ENCODE measurements at places on chromosomes 16 and 17. TPM values are rescaled to one million over a fixed set of nuclear protein-coding genes. Genes with fewer than 3 reads are reported as not detected.

GRCh38 chr16:51657848-51658247 lies 506.8 kb upstream of the SALL1 start:
- H3K4me3 ChIP-seq: no peak overlapping the region
- no peaks in the 10 kb centered on the region for H3K4me1 ChIP-seq
- no peak for DNase-seq
- H3K27me3 ChIP-seq: no peaks in the 10 kb centered on the region

DNA sequence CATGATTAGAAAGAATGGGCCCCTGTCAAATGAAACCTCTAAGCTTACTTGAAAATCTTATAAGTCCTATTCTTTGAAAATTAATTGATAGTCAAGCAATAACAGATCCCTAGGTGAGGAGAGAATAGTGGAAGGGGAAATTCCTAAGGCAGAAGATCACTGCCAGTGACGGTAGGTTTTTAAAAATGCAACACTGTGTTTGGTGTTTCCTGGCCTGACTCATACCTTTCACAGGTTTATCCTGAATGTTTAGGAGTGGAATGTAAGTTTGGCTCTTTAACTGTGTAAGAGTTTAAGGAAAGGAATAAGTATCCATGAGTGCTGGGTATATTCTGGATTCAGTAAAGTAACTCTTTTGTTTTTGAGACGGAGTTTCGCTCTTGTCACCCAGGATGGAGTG lies 23.8 kb downstream of the HAPSTR1 start:
- peaks cover 6% of the 10 kb centered on the region for H3K36me3 ChIP-seq
- H3K4me3 ChIP-seq: no peak overlapping the region
- H3K4me1 ChIP-seq: peaks cover 8% of the 10 kb centered on the region
- no peaks in the 10 kb centered on the region for H3K27me3 ChIP-seq

The KIFC3 gene
- total RNA-seq: 109 TPM

The CBFA2T3 gene
- 8.0 TPM for total RNA-seq

DNA sequence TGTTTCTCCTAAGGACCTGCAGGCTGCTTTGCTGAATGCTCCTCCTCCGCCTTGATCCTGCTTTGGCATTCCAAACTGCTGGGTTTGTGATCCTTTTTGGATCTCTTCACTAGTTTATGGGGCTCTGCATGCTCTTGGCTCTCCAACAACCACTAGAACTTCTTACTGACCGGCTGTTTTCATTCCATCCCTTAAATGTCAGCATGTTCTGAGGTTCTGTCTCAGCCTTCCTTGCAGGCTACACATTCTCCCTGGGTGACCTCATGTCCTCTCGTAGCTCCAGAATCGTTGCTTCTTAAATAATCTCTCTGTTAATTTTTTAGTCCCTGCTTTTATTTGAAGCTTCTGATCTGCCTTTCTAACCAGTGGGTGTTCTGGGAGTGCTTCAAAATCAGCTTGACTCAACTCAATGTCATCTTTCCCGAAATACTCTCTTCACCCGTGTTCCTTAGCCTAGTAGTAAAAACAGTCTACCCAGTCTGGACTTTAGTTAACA lies 119.0 kb upstream of the HS3ST2 start:
- H3K4me1 ChIP-seq: no peaks in the 10 kb centered on the region
- H3K27me3 ChIP-seq: no peaks in the 10 kb centered on the region
- no peak for DNase-seq
- H3K36me3 ChIP-seq: no peaks in the 10 kb centered on the region

DNA sequence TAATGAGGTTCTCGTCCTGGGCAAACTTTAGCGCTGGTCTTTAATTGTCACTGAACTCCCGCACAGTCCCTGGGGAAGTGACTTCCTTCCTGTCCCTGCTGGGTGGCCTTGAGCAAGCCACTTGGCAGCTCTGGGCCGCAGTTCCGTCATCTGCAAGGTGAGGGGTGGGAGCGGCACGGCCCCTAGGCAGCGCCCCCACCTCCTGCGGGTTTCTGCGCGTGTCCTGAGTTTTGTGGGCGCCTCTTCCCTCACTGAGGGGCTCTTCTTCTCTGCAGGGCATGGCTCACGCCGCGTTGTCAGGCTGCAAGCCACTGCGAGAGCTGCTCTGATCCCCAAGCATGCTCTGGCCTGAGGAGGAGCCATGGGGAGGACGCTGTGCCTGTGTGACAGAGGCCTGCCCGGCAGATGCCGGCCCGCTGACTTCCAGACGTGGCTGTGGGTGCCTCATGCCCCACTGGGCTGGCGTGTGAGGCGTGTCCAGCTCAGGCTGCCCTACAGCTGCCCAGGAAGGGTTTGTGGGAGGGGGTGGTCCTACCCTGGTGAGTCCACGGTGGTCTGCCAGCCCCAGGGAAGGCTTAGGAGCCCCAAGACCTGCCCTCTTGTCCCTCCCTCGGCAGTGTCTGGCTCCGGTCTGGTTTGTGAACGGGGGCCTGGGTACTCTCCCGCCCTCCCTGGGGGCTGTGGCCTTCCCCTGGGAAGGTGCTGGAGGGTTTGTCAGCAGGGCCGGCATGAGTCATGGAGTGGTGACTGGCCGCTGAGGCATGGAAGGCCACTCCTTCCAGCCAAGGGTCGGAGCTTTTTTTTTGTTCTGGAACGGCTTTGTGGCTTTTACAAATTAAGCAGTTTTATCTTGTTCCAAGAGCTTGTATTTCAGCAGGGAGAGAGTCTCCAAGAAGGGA lies 182.0 kb downstream of the SEC14L1 start:
- no peaks in the 10 kb centered on the region for H3K27me3 ChIP-seq
- H3K4me1 ChIP-seq: peaks cover 26% of the 10 kb centered on the region
- peak overlapping the region; percentile 96 for H3K27ac ChIP-seq

The OR1A2 gene
- total RNA-seq: not detected

GRCh38 chr16:48613061-48613957 lies 3.3 kb upstream of the N4BP1 start:
- no peaks in the 10 kb centered on the region for H3K36me3 ChIP-seq
- no peak overlapping the region for H3K27ac ChIP-seq
- no peaks in the 10 kb centered on the region for H3K27me3 ChIP-seq
- no peak for DNase-seq
- H3K4me1 ChIP-seq: no peaks in the 10 kb centered on the region

The GPR139 gene
- total RNA-seq: not detected

- no peak overlapping the region for H3K27ac ChIP-seq
- no peak overlapping the region for H3K4me3 ChIP-seq
- no peaks in the 10 kb centered on the region for H3K27me3 ChIP-seq
- no peak for DNase-seq
- no peaks in the 10 kb centered on the region for H3K36me3 ChIP-seq
These were observed 118.8 kb downstream of the ITFG1 start for GRCh38 chr16:47342055-47342454.

- no peak overlapping the region for H3K27ac ChIP-seq
- H3K27me3 ChIP-seq: no peaks in the 10 kb centered on the region
- no peaks in the 10 kb centered on the region for H3K4me1 ChIP-seq
- no peak overlapping the region for H3K4me3 ChIP-seq
- no peak for DNase-seq
These were observed 211.3 kb downstream of the CA10 start for GRCh38 chr17:51947160-51947735.

DNA sequence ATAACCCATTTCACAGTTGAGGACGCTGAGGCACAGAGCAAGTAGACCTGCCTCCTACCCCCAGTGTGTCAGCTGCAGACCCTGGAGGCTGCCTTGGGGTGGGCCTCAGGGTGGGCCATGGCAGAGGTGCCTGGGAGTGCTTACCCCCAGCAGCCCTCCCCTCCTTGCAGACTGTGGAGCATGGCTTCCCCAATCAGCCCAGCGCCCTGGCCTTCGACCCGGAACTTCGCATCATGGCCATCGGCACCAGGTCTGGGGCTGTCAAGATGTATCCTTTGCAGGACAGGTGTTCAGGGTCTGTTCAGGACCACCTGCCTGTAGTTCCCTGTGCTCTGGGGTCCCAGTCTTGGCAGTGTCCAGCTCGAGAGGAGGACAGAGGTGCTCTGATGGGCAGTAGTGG lies 4.3 kb downstream of the LLGL1 start:
- no peak for DNase-seq
- H3K4me3 ChIP-seq: no peak overlapping the region
- H3K36me3 ChIP-seq: no peaks in the 10 kb centered on the region
- H3K27me3 ChIP-seq: no peaks in the 10 kb centered on the region
- no peak overlapping the region for H3K27ac ChIP-seq
- peaks cover 6% of the 10 kb centered on the region for H3K4me1 ChIP-seq

The ARHGDIG gene
- total RNA-seq: 0.88 TPM

GRCh38 chr16:49773534-49774475 lies 82.1 kb downstream of the ZNF423 start:
- no peaks in the 10 kb centered on the region for H3K27me3 ChIP-seq
- H3K4me1 ChIP-seq: peaks cover 15% of the 10 kb centered on the region
- no peaks in the 10 kb centered on the region for H3K36me3 ChIP-seq
- peak; percentile 46 for DNase-seq

The SRL gene
- 3.3 TPM for total RNA-seq

DNA sequence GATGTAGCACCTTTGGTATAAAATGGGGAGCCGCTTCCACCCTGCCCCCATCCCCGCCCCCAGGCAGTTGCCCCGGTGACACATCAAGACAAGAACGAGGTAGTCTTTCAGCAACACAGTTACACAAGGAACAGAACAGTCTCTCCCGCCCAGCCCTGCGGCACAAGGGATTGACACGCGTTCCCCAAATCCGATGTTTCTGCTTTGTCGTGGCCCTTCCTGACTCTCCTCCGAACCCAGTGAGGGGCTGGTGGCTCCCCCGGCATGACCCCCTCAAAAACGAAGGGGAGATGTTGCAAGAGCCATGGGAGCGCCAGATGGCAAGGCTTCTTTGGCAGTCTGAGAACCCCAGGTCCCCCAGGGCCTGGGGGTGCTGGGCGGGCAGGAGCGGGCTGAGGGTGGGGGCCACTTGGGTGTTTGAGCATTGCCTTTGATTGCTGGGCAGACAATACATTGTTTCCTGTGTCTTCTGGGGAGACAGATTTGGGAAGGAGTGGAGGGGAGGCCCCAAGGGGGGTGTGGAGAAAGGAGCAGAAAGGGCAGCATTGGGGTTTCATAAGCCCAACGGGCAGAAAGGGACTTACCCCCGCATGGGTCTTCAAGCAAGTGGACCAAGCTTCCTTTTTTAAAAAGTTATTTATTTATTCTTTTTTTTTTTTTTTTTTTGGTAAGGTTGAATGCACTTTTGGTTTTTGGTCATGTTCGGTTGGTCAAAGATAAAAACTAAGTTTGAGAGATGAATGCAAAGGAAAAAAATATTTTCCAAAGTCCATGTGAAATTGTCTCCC lies 16.6 kb downstream of the COL1A1 start:
- no peak overlapping the region for H3K27ac ChIP-seq
- H3K36me3 ChIP-seq: no peaks in the 10 kb centered on the region
- H3K27me3 ChIP-seq: no peaks in the 10 kb centered on the region
- DNase-seq: no peak
- no peak overlapping the region for H3K4me3 ChIP-seq
- no peaks in the 10 kb centered on the region for H3K4me1 ChIP-seq

- DNase-seq: peak; percentile 19
- peak overlapping the region; percentile 72 for H3K4me3 ChIP-seq
- no peaks in the 10 kb centered on the region for H3K36me3 ChIP-seq
- no peaks in the 10 kb centered on the region for H3K27me3 ChIP-seq
These were observed 590 bp downstream of the TMEM219 start for GRCh38 chr16:29962344-29962994.

The ABCA5 gene
- total RNA-seq: 25.1 TPM

DNA sequence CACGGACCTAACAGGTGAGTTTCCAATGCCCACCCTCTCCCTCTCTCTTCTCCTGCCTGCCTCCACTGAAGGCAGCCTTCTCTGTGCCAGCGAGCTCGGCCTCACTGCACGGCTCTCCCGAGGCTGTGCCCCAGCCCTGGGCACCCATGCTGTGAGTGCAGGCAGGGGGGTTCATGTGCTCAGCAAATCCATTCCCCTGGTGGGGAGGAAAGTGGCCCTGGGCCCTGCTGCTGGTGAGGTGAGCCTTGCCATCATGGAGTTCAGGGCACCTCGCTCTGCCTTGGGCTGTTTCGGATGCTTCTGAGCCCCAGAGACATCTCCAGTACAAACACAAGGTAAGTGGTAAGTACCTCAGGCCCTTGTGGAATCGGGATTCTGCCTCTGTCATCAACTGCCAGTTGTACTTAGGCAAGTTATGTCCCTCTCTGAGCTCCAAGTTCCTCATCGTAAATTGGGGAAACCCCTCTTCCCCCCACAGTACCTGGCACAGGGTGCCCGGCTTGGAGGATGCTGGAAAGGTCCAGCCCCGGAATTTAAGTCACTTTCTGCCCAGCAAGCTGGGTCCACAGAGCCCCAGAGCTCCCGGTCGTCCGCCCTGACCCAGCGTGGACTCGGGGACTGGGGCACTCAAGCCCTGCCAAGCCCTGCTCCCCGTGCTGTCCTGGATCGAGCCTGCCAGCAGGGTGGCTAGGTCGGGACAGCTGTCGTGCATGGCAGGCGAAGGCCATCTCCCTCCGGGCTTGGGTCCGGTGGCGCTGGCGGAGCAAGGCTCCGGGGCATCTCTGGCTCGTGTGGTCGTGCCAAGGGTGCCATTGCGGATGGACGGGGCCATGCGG lies 684 bp upstream of the NUDT16L1 start:
- DNase-seq: no peak
- H3K4me1 ChIP-seq: peaks cover 34% of the 10 kb centered on the region
- peak overlapping the region; percentile 51 for H3K27ac ChIP-seq
- H3K27me3 ChIP-seq: no peaks in the 10 kb centered on the region

DNA sequence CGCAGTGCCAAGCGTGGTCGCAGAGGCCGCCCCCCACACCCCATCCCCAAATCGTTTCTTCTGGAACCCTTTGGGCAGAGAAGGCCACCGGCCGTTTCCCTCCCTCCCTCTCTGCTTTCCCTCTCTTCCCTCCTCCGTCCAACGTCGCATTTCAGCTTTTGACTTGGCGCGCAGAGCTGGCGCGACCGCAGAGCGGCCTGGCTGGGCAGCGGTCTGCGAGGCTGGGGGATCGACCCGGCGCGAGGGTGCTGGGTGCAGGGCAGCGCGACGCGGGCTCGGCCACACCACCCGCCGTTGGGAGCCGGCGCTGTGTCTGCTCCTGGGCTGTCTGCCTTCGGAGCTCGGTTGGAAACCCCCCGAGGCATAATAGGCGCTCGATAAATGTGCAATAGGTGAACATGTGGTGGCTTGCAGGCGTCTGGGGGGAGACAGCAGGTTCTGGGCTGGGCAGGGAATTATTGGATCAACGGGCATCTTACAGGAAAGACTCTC lies 2.8 kb upstream of the NTN3 start:
- no peaks in the 10 kb centered on the region for H3K27me3 ChIP-seq
- no peaks in the 10 kb centered on the region for H3K36me3 ChIP-seq
- H3K4me1 ChIP-seq: no peaks in the 10 kb centered on the region

- H3K4me3 ChIP-seq: no peak overlapping the region
- no peak for DNase-seq
- no peaks in the 10 kb centered on the region for H3K27me3 ChIP-seq
- no peaks in the 10 kb centered on the region for H3K4me1 ChIP-seq
- no peak overlapping the region for H3K27ac ChIP-seq
These were observed 590.6 kb upstream of the SOX9 start for GRCh38 chr17:71530248-71530647.

The SEPTIN1 gene
- 12.8 TPM for total RNA-seq

DNA sequence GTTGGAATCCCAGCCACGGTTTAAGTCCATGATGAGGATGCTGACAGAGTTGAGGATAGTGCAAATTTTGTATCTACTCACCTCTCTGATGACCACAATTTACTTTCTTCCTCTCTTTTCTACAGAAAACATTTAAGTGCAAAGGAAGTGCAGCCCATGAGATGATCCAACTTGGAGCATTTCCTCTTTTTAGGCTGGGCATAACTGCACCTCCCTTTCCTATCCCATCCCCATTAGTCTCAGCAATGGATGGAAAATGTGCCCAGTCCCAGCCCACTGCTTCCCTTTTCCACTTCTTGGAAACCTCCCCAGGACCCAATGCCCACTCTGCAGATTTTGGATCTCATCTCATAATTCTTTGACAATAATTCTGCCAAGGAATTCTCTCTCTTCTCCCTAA lies 16.6 kb upstream of the CCL8 start:
- DNase-seq: no peak
- H3K27me3 ChIP-seq: no peaks in the 10 kb centered on the region
- H3K27ac ChIP-seq: no peak overlapping the region
- H3K36me3 ChIP-seq: no peaks in the 10 kb centered on the region
- H3K4me1 ChIP-seq: peaks cover 8% of the 10 kb centered on the region

The HOXB13 gene
- not detected for total RNA-seq
